ENCODE measurements at places on chromosomes 4 and X.

GRCh38 chrX:28042826-28043564 is 61.7 kb upstream of the DCAF8L1 start:
- DNase-seq, result no peak

DNA sequence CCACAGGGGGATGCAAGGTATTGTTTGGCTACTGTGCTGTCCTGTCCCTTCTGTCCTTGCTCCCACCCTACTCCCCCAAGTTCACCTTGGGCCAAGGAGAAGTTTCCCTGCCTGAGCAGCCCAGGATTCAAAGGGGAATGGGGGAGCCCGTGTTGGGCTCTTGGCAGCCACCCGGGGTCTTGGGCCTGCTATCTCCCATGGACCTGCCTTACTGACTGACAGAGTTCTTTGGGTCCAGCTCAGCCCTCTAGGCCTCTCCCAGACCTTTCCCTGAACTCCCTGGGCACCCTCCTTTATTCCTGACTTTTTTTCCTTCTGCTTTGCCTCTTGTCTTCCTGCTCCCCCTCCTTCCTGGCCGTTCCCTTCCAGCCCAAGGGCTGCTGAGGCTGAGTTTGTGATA is 67.4 kb downstream of the STARD8 start:
- DNase-seq, result no peak

- DNase-seq, result no peak
Measured at GRCh38 chr4:156673483-156673882, 298.1 kb downstream of the PDGFC start.

- no peak for DNase-seq
Measured at GRCh38 chr4:122978109-122978508, 55.7 kb upstream of the NUDT6 start.

GRCh38 chrX:14039344-14039743 is 9.7 kb upstream of the GEMIN8 start:
- peak; percentile 3 for DNase-seq

DNA sequence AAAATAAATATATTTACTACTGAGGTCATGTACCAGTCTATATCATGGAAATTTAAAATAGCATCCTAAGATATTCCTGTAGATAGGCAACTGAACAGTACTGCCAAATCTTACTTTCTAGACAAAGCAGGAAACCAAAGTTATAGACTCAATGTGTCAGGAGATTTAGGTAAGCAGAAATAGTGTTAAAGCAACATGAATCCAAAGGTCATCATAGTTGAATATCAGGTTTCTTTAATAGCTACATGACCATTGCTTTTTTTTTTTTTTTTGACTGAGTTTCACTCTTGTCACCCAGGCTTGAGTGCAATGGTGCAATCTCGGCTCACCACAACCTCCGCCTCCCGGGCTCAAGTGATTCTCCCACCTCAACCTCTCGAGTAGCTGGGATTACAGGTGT is 20.2 kb upstream of the ACSL4 start:
- DNase-seq, result no peak

DNA sequence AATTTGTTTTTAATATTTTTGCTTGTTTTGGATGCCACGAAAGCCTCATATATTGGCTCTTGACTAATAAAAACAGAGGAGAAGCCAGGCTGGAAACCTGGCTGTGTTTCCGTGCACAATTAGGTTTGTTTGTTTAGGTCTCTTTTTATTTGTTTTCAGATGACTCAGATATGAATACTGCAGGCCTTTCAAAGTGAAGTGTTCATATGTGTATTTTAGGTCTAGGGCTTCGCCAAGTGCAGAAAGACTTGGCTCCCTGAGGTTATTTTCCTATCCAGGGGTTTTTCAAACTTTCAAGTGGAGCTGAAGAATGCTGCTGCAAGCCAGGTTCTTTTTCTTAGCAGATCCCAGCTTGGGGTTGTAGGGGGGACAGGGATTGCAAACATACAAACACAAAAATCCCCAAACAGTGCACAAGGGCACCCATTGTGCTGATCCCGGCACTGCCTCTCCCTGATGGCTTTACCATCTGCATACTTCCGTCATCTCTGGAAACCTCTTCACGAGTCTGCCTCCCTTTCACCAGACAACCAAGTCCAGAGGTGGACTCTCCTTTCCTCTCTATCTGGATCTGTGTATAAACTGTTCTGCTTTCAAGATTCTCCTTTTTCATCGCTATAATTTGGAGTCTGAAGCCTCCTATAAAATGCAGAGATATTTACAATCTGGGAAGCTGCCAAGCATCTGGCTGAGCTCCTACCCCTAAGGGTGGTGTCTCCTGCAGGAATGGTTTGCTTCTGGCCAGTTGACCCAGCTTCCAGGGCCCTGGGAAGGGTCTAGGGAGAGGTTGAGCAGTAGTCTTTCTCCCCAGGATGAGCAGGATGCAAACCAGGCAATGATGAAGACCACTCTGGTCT is 108.6 kb downstream of the SMIM20 start:
- DNase-seq, result no peak

GRCh38 chr4:113657586-113658233 is 103.8 kb downstream of the CAMK2D start:
- no peak for DNase-seq

DNA sequence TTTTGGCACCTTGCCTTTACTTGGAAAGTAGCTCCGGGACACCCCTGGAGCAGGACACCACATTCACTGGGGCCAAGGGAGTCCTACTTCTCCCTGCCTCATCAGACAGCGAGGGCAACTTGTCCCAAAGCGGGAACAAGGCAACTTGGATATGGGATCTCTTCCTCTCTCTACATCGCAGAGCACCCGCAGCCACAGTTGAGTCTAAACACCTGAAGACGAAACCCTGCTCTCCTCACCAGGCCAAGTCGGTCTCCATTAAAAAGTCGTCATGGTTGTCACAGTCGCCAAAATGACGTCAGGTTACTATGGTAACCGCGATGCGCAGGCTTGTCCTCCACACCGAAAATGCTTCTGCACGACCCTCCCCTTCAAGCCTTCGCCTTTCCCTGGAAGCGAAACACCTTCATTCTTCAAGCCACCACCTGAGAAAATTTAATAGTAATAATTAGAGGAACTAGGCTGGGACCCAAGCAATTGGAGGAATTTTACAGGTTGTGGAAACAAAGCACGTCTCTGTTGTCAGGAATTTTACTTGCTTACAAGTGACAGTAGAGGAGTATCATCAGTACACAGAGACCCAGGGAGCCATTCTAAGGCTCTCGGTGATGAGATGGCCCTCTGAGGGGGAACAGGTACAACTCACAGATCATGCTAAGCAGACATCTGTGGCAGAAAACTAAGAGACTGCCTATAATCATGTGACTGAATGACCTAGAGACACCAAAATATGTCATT is 30.5 kb upstream of the TCEAL4 start:
- DNase-seq, result peak; percentile 29

GRCh38 chrX:124401696-124402095 is 55.3 kb downstream of the SH2D1A start:
- no peak for DNase-seq

DNA sequence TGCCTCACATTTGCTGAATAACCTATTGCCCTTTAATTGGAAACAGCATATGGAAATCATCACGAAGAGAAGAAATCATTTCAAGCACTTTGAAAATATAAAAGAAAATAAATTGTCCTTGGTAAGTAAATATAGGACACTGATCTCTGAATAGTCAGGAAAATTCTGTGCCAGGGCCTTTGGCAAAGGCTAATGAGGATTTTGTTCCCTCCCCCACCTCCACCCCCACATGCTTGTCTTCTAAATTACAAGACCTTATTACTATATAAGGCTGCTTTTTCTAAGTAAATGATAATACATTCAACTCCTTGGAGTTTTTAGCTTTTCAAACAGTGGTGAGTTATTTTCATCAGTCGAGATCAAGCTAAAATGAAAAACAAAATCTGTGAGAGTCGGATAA is 15.8 kb downstream of the SYNPO2 start:
- no peak for DNase-seq

- DNase-seq, result no peak
Measured at GRCh38 chr4:82551734-82552133, 10.1 kb downstream of the TMEM150C start.

DNA sequence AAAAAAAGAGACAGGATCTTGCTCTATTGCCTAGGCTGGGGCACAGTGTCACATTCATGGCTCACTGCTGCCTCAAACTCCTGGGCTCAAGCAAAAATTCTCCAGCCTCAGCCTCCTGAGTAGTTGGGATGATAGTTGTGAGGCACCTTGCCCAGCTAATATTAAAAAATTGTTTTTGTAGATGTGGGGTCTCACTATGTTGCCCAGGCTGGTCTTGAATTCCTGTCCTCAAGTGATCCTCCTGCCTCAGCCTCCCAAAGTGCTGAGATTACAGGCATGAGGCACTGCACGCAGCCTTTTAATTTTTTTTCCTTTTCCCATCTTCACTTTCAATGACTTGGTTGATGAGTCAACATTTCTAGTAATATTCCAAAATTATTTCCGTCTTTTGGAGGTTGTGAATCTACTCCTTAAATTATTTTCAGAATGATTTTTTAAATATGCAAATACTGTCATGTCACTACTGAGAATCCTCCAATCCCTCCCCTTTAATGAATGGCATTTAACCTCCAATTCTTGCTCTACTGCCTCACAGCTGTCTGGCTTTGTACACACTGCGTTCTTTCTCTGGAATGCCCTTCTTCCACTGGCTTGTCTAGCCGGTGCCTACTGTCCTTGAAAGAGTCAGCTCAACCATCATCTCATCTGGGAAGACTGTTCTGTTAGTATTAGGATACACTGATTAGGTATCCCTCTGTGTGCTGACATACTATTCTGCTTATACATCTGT is 27.5 kb upstream of the DCTD start:
- DNase-seq, result no peak

GRCh38 chr4:122479935-122480416 is 23.5 kb upstream of the IL2 start:
- no peak for DNase-seq

DNA sequence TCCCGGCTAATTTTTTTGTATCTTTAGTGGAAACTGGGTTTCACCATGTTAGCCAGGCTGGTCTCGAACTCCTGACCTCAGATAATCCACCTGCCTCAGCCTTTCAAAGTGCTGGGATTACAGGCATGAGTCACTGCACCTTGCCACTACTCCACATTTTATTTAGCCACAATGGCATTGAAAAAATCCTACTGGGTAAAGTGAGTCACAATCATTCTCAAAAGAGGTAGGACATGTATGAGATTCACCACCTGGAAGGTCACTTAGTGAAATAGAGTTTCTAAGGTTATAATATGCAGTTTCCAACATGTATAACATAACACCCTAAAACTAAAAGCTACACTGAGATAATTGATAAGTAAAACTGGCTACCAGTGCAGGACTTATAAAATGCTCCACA is 159.2 kb downstream of the BTC start:
- no peak for DNase-seq

- DNase-seq, result no peak
Measured at GRCh38 chrX:109902665-109903064, 100.2 kb upstream of the TMEM164 start.

GRCh38 chr4:152690706-152691651 is 11.2 kb upstream of the TMEM154 start:
- no peak for DNase-seq
